H4 (cell line): ENCODE measurements at places on chromosomes 12 and 14. TPM values are rescaled to one million over a fixed set of nuclear protein-coding genes. Genes with fewer than 3 reads are reported as not detected.

DNA sequence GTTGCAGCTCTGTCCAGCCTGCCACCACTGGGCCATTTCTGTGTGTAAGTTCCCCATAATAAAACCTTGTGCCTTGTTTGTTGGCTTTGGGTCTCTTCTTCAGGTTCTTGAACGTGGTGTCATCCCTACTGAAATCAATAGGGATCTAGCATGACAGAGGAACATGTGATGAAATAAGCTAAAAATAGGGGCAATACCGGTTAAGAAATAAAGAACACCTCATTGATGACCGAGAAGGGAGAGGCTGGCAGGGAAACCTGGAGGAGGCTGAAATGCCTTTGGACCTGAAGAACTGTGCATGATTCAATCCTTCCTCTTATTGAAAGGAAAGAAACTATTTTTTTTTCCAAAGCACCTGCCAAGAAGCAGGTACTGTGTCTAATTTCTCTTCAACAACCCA lies 172.3 kb downstream of the PPM1H start:
- DNase-seq: no peak

DNA sequence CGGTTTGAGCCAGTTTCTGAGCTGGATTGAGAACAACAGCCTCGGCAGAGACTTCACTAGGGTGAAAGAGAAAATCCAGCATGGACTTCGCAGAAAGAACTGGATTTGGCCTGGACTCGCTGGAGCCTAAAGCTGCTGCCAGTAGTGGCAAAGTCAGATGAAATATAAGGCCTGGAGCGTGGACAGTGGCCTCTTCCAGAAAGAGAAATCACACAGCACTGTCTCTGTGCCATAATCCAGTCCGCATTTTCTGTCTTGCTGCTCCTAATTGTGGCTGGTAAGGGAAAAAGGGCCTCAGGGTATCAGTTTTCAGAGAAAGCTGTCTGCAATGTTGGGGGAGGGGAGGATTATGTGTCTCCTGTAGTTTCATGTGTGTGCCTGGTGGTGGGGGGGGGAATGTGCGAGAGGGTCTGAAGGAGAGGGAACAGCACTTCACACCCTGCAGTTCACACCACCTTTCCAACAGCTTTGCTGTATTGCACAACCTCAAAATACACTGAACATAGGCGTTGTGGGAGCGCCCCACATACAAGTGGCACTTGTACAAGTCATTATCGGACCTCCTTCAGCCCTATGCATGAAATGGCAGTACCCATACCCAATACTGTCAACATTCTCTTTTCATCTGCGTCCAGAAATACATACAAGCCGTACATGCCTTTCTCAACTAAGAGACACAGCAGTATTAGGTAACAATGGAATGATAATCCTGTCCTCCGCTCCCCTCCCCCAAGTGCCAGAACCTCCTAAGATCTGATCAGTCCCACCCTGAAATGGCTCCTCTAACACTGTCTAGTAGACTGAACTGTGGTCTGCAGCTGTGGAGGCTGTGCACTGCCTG lies 107.5 kb upstream of the ATF7IP start:
- DNase-seq: peak; percentile 99

GRCh38 chr14:104581521-104581920 lies 2.0 kb downstream of the C14orf180 start:
- DNase-seq: no peak

GRCh38 chr14:89600950-89601826 lies 184.2 kb upstream of the FOXN3 start:
- no peak for DNase-seq

DNA sequence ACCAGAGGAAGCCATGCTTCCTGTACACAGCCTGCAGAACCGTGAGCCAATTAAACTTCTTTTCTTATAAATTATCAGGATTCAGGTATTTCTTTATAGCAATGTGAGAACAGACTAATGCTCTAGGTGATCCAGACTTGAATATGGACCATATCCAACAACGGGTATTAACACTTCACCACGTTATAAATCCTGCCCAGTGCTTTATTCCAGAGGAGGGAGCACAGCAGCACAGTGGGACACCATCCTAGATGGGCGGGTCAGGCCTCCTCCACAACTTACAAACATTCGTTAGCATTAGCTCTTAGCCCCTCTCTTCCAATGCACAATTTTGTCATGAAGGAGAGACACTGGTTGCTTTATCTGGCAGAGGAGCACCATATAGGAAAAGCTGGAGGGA lies 66.0 kb downstream of the TMCC3 start:
- no peak for DNase-seq

DNA sequence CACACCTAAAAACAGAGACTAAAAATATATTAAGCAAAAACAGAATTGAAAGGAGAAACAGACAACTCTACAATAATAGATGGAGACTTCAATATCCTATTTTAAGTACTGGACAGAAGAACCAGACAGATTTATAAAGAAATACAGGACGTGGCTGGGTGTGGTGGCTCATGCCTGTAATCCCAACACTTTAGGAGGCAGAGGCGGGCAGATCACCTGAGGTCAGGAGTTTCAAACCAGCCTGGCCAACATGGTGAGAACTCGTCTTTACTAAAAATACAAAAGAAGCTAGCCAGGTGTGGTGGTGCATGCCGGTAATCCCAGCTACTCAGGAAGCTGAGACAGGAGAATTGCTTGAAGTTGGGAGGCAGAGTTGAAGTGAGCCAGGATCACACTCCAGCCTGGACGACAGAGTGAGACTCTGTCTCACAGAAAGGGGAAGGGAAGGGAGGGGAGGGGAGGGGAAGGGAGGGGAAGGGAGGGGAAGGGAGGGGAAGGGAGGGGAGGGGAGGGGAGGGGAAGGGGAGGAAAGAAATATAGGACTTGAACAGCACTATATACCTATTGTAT lies 53.0 kb downstream of the CDK17 start:
- DNase-seq: no peak

The SYCP3 gene
- total RNA-seq: not detected in 2 replicates

The TPH2 gene
- total RNA-seq: not detected in 2 replicates
